Neural progenitor cell (in vitro differentiated cells): ENCODE measurements at places on chromosomes 5 and 9. TPM values are rescaled to one million over a fixed set of nuclear protein-coding genes. Genes with fewer than 3 reads are reported as not detected.

The PCDHGA11 gene
- total RNA-seq, result 9.5 and 13.3 TPM in 2 replicates

The FAM221B gene
- total RNA-seq, result not detected in 2 replicates

GRCh38 chr5:16490911-16491310 lies 25.3 kb upstream of the ZNF622 start:
- no peaks in the 10 kb centered on the region for H3K4me1 ChIP-seq
- no peak overlapping the region for H3K4me3 ChIP-seq
- H3K27ac ChIP-seq, result no peak overlapping the region
- H3K27me3 ChIP-seq, result no peaks in the 10 kb centered on the region
- DNase-seq, result no peak

GRCh38 chr5:139631520-139632165 lies 16.5 kb upstream of the CXXC5 start:
- no peak overlapping the region for H3K27ac ChIP-seq
- no peak overlapping the region for H3K4me3 ChIP-seq
- DNase-seq, result no peak
- H3K36me3 ChIP-seq, result peaks cover 2% of the 10 kb centered on the region

GRCh38 chr9:109861499-109861898 lies 81.5 kb downstream of the PALM2AKAP2 start:
- H3K4me1 ChIP-seq, result peaks cover 8% of the 10 kb centered on the region
- H3K27me3 ChIP-seq, result no peaks in the 10 kb centered on the region
- no peak for DNase-seq

- no peak overlapping the region for H3K27ac ChIP-seq
- no peak overlapping the region for H3K4me3 ChIP-seq
- no peaks in the 10 kb centered on the region for H3K36me3 ChIP-seq
- DNase-seq, result no peak
These were observed 352.3 kb downstream of the SLCO4C1 start for GRCh38 chr5:101943784-101944183.

GRCh38 chr9:101468116-101468515 lies 32.5 kb upstream of the ALDOB start:
- no peak for DNase-seq
- H3K4me3 ChIP-seq, result no peak overlapping the region
- H3K4me1 ChIP-seq, result peaks cover 6% of the 10 kb centered on the region
- no peaks in the 10 kb centered on the region for H3K27me3 ChIP-seq

GRCh38 chr9:7656636-7657035 lies 142.9 kb downstream of the DMAC1 start:
- no peak overlapping the region for H3K4me3 ChIP-seq
- DNase-seq, result no peak
- no peaks in the 10 kb centered on the region for H3K36me3 ChIP-seq
- peaks cover 9% of the 10 kb centered on the region for H3K4me1 ChIP-seq
